ENCODE measurements at places on chromosomes 16 and 17.
A peak's percentile ranks its signal among the peaks of the same experiment; 100 is the strongest.

- no peak for DNase-seq
These were observed 23.8 kb downstream of the TSC2 start for GRCh38 chr16:2071454-2072202.

DNA sequence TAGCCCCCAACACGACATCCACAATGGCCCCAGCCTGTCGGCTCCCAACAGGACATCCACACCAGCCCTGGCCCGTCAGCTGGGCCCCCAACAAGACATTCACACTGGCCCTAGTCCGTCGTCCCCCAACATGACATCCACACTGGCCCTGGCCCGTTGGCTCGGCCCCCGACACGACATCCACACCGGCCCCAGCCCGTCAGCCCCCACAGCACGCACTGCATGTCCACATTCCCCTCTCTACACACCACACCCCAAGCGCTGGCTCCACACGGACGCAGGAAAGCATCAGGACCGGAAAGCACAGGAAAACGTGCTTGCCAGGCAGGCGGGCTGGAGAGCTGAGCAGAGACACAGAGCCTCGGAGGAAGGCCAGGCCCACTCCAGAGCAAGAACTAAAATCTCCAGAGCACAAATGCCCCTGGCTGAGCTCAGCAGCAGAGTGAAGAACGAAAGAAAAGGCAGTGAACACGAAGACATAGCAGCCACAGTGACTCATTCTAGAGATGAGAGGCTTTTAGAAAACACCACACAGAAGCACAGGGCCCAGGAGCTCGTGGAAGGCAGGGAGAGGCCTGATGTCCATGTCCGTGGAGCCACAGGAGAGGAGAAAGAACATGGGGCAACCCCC lies 50.6 kb downstream of the LMF1 start:
- peak; percentile 14 for DNase-seq

DNA sequence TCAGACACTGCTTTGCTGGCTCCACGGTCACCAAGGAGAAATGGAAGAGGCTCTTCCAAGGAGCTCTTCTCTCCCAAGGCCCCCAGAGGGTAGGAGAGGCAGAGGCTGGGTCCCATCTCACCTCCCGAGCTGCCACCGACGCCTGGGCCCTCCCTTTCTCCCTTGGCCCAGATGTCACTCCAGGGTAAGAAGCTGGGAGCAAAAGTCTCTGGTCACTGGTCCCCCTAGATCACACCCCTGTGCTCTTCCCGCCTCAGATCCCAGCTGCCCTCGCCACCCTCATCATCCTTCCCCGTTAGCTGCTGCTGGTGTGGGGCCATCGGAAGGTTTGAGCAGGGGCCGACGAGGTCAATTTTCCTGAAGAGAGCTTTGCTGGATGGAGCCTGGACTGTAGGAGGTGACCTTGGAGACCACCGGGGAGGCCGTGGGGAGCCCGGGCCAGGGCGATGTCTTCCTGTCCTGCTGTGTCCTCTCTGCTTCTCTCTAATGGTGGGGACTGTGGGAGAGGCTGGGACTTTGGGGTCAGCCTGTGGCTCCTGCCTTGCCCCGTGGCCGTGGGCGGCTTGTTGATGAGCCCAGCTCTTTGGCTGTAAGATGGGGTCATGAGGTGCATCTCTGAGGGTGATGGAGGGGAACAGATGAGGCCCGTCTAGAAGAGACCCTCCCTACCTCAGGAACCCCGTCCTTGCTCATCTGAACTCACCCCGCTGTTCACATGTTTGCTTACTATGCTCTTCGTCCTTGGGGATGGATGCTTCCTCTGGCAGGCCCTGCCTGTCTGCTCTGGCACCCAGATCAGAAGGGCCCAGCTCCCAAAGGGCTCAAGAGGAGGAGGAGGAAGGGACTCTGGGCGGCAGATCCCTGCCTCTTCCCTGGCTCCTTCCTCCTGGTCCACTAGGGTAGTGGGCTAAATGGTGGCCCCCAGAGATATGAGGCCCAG lies 11.4 kb upstream of the RHBDF2 start:
- no peak for DNase-seq

GRCh38 chr17:18025241-18025944 lies 13.6 kb downstream of the ATPAF2 start:
- peak; percentile 24 for DNase-seq

GRCh38 chr17:12902046-12902445 lies 112.7 kb downstream of the ARHGAP44 start:
- no peak for DNase-seq

GRCh38 chr17:56793957-56794356 lies 39.8 kb downstream of the C17orf67 start:
- no peak for DNase-seq

DNA sequence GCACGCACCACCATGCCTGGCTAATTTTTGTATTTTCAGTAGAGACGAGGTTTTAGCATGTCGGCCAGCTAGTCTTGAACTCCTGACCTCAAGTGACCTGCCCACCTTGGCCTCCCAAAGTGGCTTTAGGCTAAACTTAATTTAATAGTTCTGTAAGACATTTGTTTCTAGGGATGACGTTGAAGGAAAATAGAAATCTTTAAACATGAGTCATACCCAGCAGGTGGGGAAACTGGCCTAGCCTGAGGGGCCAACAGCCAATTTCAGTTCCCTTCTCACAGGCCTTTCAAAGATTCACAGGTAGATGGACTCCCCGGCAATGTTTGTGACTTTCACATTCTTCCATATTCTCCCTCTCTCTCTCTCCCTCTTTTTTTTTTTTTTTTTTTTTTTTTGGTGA lies 18.1 kb upstream of the ITPRIPL2 start:
- DNase-seq = no peak

DNA sequence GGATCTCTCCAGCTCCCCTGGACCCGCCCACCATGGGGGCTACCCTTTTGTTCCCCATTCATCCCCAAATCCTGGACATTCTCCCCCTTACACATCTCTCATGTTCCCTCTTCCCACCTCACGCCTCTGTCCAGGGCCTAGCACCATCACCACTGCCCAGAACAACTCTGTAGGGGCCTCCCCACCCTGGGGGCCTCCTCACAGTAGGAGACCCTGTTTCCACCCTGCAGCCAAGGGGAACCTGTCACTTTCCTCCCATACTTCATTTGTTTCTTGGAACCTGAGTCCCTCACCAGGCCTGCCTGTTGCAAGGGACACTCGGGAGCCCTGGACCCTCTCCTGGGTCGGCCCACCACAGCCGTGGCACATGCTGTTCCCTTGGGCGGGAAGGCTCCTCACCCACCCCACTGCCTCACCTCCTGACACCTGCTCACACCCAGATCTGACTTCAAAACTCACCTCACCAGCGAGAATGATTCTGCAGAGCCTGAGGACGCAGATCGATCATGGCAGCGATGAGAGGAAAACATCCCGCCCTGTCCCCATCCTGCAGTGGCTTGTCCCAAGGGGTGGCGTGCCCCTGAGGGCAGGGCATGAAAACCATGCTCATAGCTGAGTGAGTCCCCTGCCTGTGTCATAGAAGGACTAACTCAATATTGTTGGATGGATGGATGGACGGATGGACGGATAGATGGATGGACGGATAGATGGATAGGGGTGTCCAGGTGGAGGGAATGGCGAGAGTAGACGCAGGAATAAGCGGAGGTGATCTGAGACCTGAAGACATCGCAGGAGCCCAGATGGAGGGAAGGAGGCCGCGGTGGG lies 6.8 kb upstream of the RASD1 start:
- no peak for DNase-seq

- no peak for DNase-seq
These were observed 4.8 kb upstream of the ATP2A3 start for GRCh38 chr17:3968886-3969524.

DNA sequence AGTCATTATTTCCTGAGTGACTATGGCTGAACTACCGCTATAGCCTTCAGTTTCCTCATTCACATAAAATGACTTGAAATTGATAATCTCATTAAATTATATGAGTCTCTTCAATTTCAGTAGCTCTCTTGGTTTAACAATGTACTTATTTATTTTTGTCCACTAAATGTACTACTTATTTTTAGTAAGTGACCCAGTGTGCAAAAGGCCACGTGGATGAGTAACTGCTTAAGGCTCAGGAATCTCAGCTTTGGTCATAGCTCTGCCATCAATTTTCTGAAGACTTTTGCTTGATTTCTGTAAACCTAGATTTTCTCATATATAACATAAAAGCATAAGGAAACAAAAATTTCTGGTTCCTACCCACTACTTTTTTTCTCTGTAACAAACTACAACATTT lies 1132.9 kb upstream of the CDH8 start:
- DNase-seq = no peak

GRCh38 chr16:77780378-77780837 lies 8.0 kb upstream of the VAT1L start:
- peak; percentile 52 for DNase-seq

- DNase-seq = no peak
These were observed 11.9 kb upstream of the COL1A1 start for GRCh38 chr17:50213026-50214022.

DNA sequence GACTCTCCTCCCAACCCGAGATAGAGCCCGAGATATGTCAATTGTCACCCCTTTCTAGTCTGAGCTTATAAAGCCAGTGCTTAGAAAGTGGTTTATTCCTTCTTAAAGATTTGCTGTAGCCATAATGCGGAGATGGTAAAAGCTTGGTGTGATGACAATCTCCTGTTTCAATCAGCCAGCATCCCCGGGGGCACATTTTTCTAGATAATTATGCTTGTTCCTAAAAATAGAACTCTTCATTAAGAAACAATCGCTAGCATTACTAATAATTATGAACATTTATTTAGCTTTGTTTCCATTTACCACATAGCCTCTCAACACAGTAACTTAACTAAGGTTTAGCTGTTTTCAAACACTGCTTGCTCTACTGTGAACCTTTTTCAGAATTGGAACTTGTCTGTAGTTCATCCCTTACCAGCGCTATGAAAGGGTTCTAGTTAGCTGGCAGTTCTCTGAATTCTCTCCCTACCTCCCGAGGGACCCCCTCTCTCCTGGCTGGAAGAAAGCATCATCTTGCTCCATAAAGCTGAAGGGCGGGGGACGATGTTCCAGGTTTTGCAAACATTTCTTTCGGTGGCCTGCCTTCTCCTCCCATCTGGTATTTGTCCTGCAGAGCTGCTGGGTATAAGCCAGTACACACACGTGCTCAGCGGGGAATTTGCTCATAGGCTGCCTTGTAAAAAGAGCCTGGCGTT lies 922 bp upstream of the MRPL58 start:
- DNase-seq = no peak

DNA sequence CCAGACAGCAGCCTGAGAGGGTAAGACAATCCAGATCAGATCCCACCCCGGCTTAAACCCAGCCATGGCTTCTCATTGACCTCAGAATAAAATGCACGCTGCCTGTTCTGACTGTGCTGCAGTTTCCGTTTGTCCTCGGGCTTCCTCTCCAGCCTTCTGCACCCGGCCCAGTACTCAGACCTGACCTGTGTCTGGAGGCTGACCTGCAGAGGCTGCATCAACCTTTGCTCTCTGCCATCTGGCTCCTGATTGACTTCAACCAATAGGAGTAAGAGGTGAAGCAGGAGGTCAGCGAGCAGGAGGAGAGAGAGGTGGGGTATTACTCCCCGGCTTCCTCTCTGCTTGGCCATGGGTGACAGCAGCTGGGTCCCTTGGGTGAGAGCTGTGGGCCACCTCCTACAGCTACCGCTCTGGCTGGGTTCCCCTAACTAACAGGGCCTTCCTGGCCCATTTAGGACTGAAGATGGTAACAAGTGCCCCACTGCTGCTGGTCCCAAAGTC lies 46.7 kb downstream of the C16orf82 start:
- DNase-seq = no peak

- DNase-seq = no peak
These were observed 91.9 kb downstream of the IRF8 start for GRCh38 chr16:85990861-85991301.

DNA sequence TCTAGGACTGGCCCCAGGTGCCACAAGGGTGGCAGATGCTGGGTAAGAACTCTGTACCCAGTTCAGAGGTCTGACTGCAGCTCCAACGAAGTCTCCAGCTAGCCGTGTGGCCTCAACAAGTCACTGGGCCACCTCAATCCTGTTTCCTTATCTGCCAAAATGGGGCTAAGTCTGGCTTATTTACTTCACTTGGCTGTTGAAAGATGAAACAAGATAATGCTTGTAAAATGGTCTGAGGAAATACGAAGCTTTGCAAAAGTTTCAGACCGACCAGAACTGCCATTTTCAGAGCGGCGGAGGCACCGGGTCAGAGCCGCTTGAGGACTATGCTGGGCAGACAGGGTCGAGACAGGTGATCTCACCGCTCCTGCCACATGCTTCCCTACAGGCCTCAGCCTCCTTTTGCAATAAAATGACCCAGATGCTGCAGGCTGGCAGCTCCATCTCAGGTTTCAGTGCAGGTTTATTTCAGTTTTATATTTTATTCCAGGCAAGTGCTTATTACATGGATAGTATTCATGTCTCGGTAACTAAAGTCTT lies 17.2 kb downstream of the MNT start:
- DNase-seq = no peak

- no peak for DNase-seq
These were observed 123.9 kb downstream of the KCNJ12 start for GRCh38 chr17:21500064-21500463.

GRCh38 chr16:81861503-81861902 lies 82.4 kb downstream of the PLCG2 start:
- no peak for DNase-seq

DNA sequence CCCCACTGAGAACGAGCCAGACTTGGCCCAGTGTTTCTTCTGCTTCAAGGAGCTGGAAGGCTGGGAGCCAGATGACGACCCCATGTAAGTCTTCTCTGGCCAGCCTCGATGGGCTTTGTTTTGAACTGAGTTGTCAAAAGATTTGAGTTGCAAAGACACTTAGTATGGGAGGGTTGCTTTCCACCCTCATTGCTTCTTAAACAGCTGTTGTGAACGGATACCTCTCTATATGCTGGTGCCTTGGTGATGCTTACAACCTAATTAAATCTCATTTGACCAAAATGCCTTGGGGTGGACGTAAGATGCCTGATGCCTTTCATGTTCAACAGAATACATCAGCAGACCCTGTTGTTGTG lies 631 bp downstream of the BIRC5 start:
- DNase-seq = no peak

DNA sequence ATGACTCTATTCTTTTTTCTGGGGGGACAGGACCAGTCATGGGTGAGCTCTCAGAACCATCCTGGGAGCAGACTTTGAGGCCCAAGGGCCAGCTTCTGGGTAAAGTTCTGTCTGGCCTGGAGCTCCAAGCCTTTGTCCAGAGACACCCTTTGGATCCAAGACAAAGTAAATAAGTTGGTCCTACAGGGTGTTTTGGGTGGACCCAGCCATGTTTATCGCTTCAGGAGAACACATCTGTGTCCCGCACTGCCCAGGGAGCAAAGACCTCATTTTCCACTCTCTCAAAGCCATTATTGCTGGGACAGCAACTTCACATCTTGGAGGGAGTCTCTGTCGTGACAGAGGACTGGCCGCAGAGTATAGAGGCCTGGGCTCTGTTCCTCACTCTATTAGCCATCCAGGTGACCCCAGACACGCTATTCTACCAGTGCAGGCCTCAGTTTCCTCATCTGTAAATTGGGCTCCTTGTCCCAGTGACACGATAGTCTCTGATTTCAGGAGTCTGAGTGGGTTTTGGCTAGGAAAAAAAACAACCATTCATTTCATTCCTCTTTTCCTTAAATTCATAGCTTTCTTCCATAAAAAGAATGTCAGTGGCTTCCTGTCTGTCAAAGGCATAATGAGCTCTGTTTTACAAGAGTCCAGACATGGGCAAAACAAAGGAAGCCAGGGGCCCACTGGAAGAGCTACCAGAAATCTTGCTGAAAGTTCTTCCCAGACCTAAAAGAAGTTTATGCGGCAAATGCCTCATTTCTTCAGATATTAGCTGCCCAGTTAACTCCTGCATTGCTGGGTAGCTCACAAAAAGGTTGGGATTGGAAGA lies 62.4 kb downstream of the PECAM1 start:
- DNase-seq = no peak
